Astrocyte of the hippocampus (primary cell): ENCODE measurements at places on chromosomes 3 and 15.

- DNase-seq = no peak
Observed at GRCh38 chr15:77989296-77990143, 88.0 kb downstream of the TBC1D2B start.

DNA sequence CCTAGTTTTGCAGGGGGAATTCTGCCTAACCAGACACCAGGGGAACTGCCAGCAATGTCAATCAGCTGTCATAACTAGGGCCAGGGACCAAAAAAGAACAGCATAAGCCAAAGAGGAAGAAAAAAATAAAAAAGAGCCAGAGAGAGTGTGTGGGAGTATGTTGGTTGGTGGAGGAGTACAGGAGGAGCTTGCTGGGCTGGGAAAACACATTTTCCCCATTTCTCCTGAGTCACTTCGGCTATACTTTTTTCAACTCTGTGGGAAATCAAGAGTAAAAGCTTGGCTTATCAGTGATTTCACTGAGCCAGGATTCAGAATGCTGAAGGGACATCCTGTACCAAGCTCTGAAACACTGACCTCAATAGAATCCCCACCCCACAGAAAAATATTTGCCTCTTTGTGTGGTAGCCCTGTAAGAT, 144.7 kb upstream of the DPH6 start:
- DNase-seq = peak; percentile 95

DNA sequence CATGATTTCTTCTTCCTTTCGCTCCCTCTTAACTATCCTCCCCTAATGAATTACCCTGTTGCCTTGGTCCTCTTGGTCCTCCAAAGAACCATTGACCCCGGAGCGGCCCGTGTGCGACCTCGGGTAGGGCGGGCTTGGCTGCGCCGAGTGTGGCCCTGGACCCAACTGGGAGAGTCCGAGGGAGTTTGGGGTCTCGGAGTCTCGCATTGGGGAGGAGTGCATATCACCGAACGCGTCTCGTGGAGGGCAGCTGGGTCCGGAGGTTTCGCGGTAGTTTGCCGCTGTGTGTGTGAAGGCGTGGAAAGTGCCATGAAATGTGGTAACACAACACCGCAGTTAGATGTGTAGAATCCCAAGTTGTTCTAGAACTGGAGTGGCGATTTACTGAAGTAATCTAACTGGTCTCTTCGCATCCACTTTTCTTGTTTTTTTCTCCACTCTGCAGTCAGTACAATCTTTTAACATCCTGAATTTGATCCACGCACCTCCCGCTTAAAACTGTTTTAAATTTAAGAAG, 363 bp downstream of the GTF2E1 start:
- DNase-seq = no peak

GRCh38 chr15:68275165-68275746, 2.3 kb upstream of the FEM1B start:
- no peak for DNase-seq

- DNase-seq = peak; percentile 17
Observed at GRCh38 chr15:49037546-49037940, 8.7 kb downstream of the SECISBP2L start.
